ENCODE measurements at places on chromosomes 3 and 15. TPM values are rescaled to one million over a fixed set of nuclear protein-coding genes. Genes with fewer than 3 reads are reported as not detected.

PARP6 gene
- total RNA-seq, result 63.9 TPM

ZKSCAN7 gene
- total RNA-seq, result 4.7 TPM

CRBN gene
- total RNA-seq, result 47.8 TPM

UNC13C gene
- total RNA-seq, result not detected

THPO gene
- not detected for total RNA-seq

POLR2M gene
- total RNA-seq, result 57.9 TPM

IMPG2 gene
- total RNA-seq, result 0.20 TPM

GOLGA6A gene
- total RNA-seq, result not detected

LHFPL4 gene
- not detected for total RNA-seq

UBE2Q2 gene
- 19.3 TPM for total RNA-seq

CHRM5 gene
- total RNA-seq, result not detected
